ENCODE measurements at places on chromosomes 7 and 10. TPM values are rescaled to one million over a fixed set of nuclear protein-coding genes. Genes with fewer than 3 reads are reported as not detected.

TMEM26 gene
- 0.32 TPM for total RNA-seq

POLR1F gene
- total RNA-seq = 13.3 TPM

KLF14 gene
- total RNA-seq = not detected

STAG3 gene
- total RNA-seq = 3.8 TPM

NODAL gene
- total RNA-seq = not detected

SPDYE1 gene
- total RNA-seq = not detected

NSUN6 gene
- total RNA-seq = 8.3 TPM

TRIM73 gene
- 1.1 TPM for total RNA-seq

PDK4 gene
- 11.1 TPM for total RNA-seq

DNA sequence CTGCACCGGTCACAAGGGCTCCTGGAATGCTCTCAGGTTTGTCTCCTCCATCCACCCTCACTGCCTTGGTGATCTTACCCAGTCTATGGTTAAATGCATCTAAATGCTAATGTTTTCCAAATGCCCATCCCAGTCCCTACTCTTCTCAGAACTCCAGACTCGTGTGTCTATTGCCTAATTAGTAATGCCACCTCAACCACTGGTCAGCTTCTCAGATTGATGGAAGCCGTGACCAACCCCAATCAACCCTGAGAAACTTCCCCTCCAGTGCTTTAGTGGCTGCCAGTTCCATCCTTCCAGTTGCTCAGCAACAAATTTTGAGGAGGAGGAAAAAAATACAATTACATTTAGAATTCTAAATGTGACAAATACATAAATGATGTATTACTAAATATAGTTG is 18.6 kb downstream of the NUDCD3 start:
- no peak overlapping the region for H3K27ac ChIP-seq
- no peaks in the 10 kb centered on the region for H3K27me3 ChIP-seq
- no peak for DNase-seq
- H3K36me3 ChIP-seq = no peaks in the 10 kb centered on the region

DNA sequence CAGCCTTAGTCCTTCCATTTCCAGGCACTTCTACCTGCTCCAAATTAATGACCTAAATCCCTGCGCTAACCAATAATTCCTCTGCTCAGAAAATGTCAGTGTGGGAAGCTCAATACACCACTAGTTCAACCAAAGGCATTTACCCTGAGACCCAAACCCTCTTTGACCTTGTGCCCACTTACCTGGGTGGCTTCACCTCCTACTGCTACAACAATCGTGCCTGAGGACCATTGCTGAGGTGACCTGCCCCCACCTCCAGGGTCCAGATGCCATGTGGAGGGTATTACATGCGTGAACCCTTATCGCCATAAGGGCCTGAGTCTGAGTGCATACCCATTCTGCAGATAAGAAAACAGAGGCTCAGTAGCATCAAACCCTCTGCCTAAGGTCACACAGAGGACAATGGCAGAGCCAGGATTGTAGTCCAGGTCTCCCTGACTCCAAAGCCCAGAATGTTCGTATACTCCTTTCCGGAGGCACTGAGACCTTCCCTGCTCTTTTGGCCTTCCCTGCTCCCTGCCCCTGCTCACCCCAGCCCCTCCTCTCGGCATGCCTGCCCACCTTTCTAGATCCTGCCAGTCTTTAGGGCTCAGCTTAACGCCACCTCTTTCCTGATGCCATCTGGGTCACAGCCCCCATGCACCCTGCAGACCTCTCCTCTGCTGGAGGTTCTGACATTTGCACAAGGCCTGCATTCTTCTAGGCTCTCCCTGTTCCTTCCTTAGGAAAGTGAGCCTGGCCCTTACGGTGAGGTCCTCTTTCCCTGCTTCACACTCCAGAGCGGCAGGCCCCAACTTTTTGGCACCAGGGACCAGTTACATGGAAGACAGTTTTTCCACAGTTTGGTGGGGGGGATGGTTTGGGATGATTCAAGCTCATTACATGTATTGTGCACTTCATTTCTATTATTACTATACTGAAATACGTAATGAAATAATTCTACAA is 94.9 kb downstream of the CHST15 start:
- H3K4me1 ChIP-seq = no peaks in the 10 kb centered on the region
- peak overlapping the region; percentile 7 for H3K27ac ChIP-seq
- no peak overlapping the region for H3K4me3 ChIP-seq
- H3K36me3 ChIP-seq = no peaks in the 10 kb centered on the region
- H3K27me3 ChIP-seq = no peaks in the 10 kb centered on the region

GRCh38 chr7:101595766-101596537 is 33.1 kb downstream of the MYL10 start:
- no peaks in the 10 kb centered on the region for H3K36me3 ChIP-seq
- no peak for DNase-seq
- no peak overlapping the region for H3K27ac ChIP-seq
- no peak overlapping the region for H3K4me3 ChIP-seq
- no peaks in the 10 kb centered on the region for H3K4me1 ChIP-seq

DNA sequence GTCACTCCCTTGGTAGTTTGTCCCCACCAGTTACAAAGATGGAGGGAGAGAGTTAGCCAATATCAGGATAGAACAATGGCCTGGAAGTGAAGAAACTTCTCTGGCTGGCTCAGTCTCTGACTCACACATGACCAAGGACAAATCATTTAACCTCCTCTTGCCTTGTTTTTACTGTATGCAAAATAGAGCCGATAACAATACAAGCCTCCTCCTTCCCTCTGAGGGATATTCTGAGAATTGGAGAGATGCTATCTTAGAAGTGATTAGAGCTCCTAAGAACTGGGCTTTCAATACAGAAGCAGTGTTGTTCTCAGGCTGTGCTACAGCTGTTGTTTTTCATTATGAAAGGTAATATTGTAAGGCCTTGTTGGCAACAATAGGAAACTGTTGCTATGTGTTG is 87.7 kb upstream of the EGR2 start:
- DNase-seq = no peak
- H3K4me3 ChIP-seq = no peak overlapping the region
- H3K27ac ChIP-seq = no peak overlapping the region
- no peaks in the 10 kb centered on the region for H3K4me1 ChIP-seq
- H3K36me3 ChIP-seq = no peaks in the 10 kb centered on the region
- H3K27me3 ChIP-seq = peaks cover 2% of the 10 kb centered on the region

DNA sequence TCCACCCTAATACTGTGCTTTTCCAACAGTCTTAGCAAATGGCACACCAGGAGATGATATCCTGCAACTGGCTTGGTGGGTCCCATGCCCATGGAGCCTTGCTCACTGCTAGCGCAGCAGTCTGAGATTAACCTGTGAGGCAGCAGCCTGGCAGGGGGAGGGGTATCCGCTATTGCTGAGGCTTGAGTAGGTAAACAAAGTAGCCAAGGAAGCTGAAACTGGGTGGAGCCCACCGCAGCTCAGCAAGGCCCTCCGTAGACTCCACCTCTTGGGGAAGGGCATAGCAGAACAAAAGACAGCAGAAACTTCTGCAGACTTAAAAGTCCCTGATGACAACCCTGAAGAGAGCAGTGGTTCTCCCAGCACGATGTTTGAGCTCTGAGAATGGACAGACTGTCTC is 399.0 kb downstream of the CCSER2 start:
- H3K4me1 ChIP-seq = no peaks in the 10 kb centered on the region
- H3K36me3 ChIP-seq = no peaks in the 10 kb centered on the region
- H3K27me3 ChIP-seq = no peaks in the 10 kb centered on the region
- no peak overlapping the region for H3K27ac ChIP-seq

GRCh38 chr7:140214075-140214684 is 37.4 kb upstream of the KDM7A start:
- no peak overlapping the region for H3K4me3 ChIP-seq
- peak; percentile 89 for DNase-seq
- H3K27me3 ChIP-seq = no peaks in the 10 kb centered on the region
- H3K4me1 ChIP-seq = peaks cover 14% of the 10 kb centered on the region
- H3K36me3 ChIP-seq = no peaks in the 10 kb centered on the region

DNA sequence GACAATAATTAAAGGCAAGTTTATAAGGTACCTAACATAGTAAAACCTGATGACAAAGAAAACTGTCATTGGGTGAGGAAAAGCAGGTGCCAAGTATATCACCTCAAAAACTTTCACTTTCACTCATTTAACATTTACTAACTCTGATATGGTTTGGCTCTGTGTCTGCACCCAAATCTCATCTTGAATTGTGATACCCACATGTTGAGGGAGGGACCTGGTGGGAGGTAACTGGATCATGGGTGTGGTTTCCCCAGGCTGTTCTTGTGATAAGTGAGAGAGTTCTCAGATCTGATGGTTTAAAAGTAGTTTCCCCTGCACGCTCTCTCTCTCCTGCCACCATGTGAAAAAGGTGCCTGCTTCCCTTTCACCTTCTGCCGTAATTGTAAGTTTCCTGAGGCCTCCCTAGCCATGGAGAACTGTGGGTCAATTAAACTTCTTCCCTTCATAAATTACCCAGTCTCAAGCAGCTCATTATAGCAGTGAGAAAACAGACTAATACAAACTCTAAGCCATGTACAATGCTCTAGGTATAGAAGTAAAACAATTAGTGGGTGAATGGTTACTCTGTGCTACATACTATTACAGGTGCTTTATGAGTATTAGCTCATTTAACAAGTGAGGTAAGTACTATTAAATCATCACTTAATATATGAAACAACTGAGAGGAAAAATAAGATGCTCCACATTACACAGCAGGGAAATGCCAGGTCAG is 199.0 kb downstream of the CHCHD3 start:
- DNase-seq = no peak
- H3K4me1 ChIP-seq = no peaks in the 10 kb centered on the region
- no peak overlapping the region for H3K4me3 ChIP-seq
- no peaks in the 10 kb centered on the region for H3K27me3 ChIP-seq
- no peak overlapping the region for H3K27ac ChIP-seq
- no peaks in the 10 kb centered on the region for H3K36me3 ChIP-seq

DNA sequence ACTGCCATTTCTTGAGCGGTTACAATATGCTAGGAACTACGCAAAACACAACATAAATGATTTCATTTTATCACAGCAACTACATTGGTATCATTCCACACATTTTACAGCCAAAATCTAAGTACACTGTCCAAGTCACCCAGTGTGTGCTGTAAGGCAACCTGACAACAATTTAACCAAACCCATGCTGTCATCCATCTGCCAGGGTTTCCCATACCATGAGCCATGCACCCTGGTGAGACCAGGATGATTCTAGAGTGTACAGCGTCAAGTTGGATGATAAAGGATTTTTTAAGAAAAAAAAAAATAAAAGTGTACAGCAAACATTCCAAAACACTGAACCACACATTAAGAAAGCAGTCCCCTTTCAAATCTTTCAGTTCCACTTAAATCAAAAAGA is 52.9 kb downstream of the PIK3AP1 start:
- H3K36me3 ChIP-seq = no peaks in the 10 kb centered on the region
- H3K27me3 ChIP-seq = no peaks in the 10 kb centered on the region
- no peaks in the 10 kb centered on the region for H3K4me1 ChIP-seq
- DNase-seq = no peak

DNA sequence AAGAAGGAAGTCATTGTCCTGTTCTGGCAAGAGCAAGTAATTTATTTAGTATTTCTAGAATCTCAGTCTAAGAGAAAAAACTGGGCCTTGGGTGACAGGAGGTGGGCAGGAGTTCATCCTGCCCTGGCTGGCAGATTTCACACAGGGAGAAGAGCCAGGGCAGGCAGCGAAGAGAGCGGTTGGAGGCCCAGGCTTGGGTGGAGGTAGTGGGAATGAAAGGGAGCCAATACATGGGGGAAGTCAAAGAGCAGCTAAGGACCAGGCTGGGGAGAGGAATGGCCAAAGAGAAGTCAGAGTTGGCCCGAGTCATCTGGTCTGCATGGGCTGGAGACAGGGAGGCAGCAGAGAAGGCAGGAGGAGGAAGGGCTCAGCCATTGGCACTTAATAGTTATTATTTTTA is 51.4 kb downstream of the HECW1 start:
- no peak overlapping the region for H3K27ac ChIP-seq
- DNase-seq = no peak
- no peaks in the 10 kb centered on the region for H3K4me1 ChIP-seq
- H3K4me3 ChIP-seq = no peak overlapping the region
- H3K36me3 ChIP-seq = no peaks in the 10 kb centered on the region
- H3K27me3 ChIP-seq = no peaks in the 10 kb centered on the region

GRCh38 chr7:75696263-75697037 is 42.3 kb downstream of the HIP1 start:
- DNase-seq = no peak
- H3K4me3 ChIP-seq = no peak overlapping the region
- H3K4me1 ChIP-seq = no peaks in the 10 kb centered on the region
- H3K27me3 ChIP-seq = no peaks in the 10 kb centered on the region
- H3K36me3 ChIP-seq = no peaks in the 10 kb centered on the region
